Bladder microvascular endothelial cell (primary cell): ENCODE measurements at places on chromosomes 7 and 10. TPM values are rescaled to one million over a fixed set of nuclear protein-coding genes. Genes with fewer than 3 reads are reported as not detected.

PLCE1 gene
- total RNA-seq: 0.16 and 9.3 TPM in 2 replicates

STOX1 gene
- total RNA-seq: 0.19 and 0.32 TPM in 2 replicates

ACSM6 gene
- not detected in 2 replicates for total RNA-seq

PCLO gene
- total RNA-seq: 0.32 and 4.5 TPM in 2 replicates

AEBP1 gene
- 1.3 and 27.3 TPM in 2 replicates for total RNA-seq

ZSCAN25 gene
- 9.6 and 20.0 TPM in 2 replicates for total RNA-seq

DPP6 gene
- not detected in 2 replicates for total RNA-seq

ANK3 gene
- 0.49 and 0.82 TPM in 2 replicates for total RNA-seq

MXI1 gene
- total RNA-seq: 4.2 and 9.9 TPM in 2 replicates

ZNF736 gene
- 6.6 and 20.6 TPM in 2 replicates for total RNA-seq

SLC13A4 gene
- not detected in 2 replicates for total RNA-seq

MYL10 gene
- total RNA-seq: not detected in 2 replicates

AQP1 gene
- total RNA-seq: 2.1 and 12.5 TPM in 2 replicates

LDB3 gene
- not detected in 2 replicates for total RNA-seq

CCDC172 gene
- not detected in 2 replicates for total RNA-seq

RNF32 gene
- 0.25 and 0.65 TPM in 2 replicates for total RNA-seq

EBF3 gene
- total RNA-seq: 9.5 and 14.4 TPM in 2 replicates

GDF2 gene
- not detected in 2 replicates for total RNA-seq

UCMA gene
- total RNA-seq: not detected in 2 replicates

MAPK8 gene
- 24.1 and 75.5 TPM in 2 replicates for total RNA-seq

CRHR2 gene
- total RNA-seq: not detected in 2 replicates

ZPBP gene
- total RNA-seq: not detected in 2 replicates

OR2A2 gene
- not detected in 2 replicates for total RNA-seq

IGF2BP3 gene
- 13.1 and 15.0 TPM in 2 replicates for total RNA-seq

HSPA12A gene
- 0.16 and 1.5 TPM in 2 replicates for total RNA-seq

CBX3 gene
- 101 and 126 TPM in 2 replicates for total RNA-seq

HOXA3 gene
- total RNA-seq: 0.97 and 2.3 TPM in 2 replicates

TSC22D4 gene
- total RNA-seq: 21.3 and 24.8 TPM in 2 replicates

NPC1L1 gene
- under 0.01 TPM in 1 of 2 replicates, not detected in the other for total RNA-seq

ZNF727 gene
- total RNA-seq: 0.16 TPM in 1 of 2 replicates, not detected in the other

TMEM176B gene
- not detected in 2 replicates for total RNA-seq

CYP3A4 gene
- total RNA-seq: not detected in 2 replicates

ITPRID1 gene
- not detected in 2 replicates for total RNA-seq

LRRC4 gene
- total RNA-seq: 0.76 and 0.97 TPM in 2 replicates

SH2D4B gene
- total RNA-seq: 0.06 and 0.16 TPM in 2 replicates

GAD2 gene
- not detected in 2 replicates for total RNA-seq

PMS2 gene
- total RNA-seq: 13.8 and 18.9 TPM in 2 replicates

HYAL4 gene
- 1.2 TPM in 1 of 2 replicates, not detected in the other for total RNA-seq

MMP21 gene
- 0.57 TPM in 1 of 2 replicates, not detected in the other for total RNA-seq

LDB1 gene
- total RNA-seq: 33.8 and 58.6 TPM in 2 replicates

SPDYE2 gene
- total RNA-seq: not detected in 2 replicates

EBLN1 gene
- not detected in 2 replicates for total RNA-seq

SLC25A13 gene
- total RNA-seq: 18.5 and 30.3 TPM in 2 replicates

ZNF273 gene
- 3.1 and 8.4 TPM in 2 replicates for total RNA-seq

WEE2 gene
- total RNA-seq: not detected in 2 replicates

CCDC146 gene
- 1.1 and 1.5 TPM in 2 replicates for total RNA-seq
